Naive B cell (primary cell): ENCODE measurements at places on chromosomes 1 and 21. TPM values are rescaled to one million over a fixed set of nuclear protein-coding genes. Genes with fewer than 3 reads are reported as not detected.

The SNRPE gene
- 275 TPM for polyA plus RNA-seq

DNA sequence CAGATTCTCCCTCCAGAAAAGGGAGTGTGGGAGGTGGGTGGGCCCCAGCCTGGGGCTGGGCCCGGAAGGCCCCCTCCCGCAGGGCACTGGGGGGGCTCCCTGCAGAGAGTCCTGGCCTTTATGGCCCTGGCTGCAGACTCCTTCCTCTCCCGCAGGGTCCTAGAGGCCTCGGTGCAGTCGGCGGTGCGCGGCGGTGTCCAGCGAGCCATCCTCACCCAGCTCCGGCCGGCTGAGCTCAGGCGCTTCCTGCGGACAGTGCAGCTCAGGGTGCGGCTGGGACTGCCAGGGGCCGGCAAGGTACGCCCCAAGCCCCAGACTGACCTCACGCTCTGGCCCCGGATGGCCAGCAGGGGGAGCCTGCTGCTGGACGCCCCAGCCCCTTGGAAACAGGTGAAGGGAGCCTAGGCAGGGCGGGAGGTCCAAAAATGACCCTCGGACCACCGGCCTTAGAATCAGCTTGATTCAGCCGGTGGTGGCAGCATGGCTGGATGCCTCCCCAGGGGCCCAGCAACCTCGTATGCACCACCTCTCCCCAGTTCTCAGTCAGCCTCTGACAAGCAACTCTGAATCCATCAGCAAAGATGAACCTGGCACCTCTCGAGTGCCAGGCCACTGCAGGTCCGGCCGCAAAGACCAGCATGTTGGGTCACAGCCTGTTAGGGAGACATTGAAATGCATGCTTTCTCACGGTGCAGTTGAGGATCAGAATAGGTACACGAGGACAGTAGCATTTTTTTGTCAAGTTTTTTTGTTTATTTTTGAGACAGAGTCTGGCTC is 20.6 kb downstream of the MTHFR start:
- DNase-seq = peak; percentile 45
- peak overlapping the region; percentile 43 for H3K27ac ChIP-seq
- H3K4me3 ChIP-seq = peak overlapping the region; percentile 61
- peaks cover 7% of the 10 kb centered on the region for H3K4me1 ChIP-seq

DNA sequence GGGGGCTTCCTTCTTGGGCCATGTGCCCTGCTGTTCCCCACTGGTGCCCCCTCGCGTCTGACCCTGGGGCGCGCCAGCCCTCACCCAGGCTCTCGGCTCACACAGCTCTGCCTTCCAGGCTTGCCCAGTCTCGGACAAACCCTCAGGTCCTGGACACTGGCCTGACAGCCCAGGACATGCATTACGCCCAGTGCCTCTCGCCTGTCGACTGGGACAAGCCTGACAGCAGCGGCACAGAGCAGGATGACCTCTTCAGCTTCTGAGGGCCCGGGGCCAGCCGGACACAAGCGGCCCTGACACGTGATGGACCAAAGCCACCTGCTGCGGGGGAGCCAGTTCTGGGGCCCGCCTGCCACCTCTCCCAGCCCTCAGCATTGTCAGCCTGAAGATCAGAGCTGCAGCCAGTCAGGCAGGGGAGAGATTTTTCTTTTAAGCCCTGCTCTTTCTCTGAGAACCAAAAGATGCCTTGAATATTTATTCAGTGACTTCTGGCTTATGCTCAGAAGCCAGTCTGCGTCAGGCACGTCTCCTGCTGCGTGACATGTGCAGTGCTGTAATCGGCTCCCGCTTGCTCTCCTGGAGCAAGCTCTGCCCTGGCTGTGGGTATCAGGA is 23.4 kb downstream of the LDLRAP1 start:
- no peaks in the 10 kb centered on the region for H3K27me3 ChIP-seq
- DNase-seq = no peak
- no peak overlapping the region for H3K4me3 ChIP-seq
- no peak overlapping the region for H3K27ac ChIP-seq
- peaks cover 12% of the 10 kb centered on the region for H3K4me1 ChIP-seq

DNA sequence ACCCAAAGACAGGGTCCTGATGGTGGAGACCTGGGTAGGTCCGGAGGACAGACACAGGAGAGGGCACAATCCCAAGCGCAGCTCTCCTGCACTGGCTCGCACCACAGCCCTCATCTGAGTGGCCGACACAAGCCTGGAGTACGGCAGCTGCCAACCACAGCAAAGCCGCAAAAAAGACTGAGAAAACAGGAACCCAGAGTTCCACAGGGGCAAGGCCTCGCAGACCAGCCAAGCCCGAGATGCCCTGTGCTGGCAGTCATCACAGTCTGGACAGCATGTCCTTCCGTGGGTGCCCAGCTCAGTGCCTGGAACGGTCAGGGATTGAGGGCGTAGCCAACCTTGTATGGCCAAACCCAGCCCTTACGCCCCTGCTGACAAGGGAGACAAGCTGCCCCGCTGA is 11.4 kb downstream of the ZBTB48 start:
- peak overlapping the region; percentile 92 for H3K27ac ChIP-seq
- DNase-seq = no peak
- H3K4me3 ChIP-seq = no peak overlapping the region
- no peaks in the 10 kb centered on the region for H3K36me3 ChIP-seq
- H3K4me1 ChIP-seq = peaks cover 19% of the 10 kb centered on the region

- H3K27me3 ChIP-seq = no peaks in the 10 kb centered on the region
- peaks cover 18% of the 10 kb centered on the region for H3K36me3 ChIP-seq
- no peak overlapping the region for H3K27ac ChIP-seq
- DNase-seq = no peak
- no peak overlapping the region for H3K4me3 ChIP-seq
These were observed 31.1 kb downstream of the ERI3 start for GRCh38 chr1:44323947-44324346.

DNA sequence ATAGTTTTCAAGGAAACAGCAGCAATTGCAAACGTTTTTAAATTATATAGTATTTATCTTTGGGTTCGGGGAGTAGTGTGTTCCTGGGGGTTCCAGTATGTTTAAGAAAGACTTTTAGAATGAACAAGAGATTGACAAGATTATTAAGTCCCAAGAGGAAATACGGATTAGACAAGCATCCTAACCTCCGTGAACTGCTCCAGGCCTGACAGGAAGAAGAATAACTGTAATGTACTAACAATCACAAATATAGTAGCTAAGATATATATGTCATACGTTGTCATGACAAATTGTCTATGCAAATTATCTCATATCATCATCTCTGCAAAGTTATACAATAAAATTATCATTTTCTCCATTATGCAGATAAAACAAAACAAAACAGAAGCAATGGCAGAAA is 1397.2 kb downstream of the MRPL39 start:
- H3K4me3 ChIP-seq = no peak overlapping the region
- H3K4me1 ChIP-seq = no peaks in the 10 kb centered on the region
- H3K27me3 ChIP-seq = no peaks in the 10 kb centered on the region
- no peak for DNase-seq

The SMYD3 gene
- 19.1 TPM for polyA plus RNA-seq

DNA sequence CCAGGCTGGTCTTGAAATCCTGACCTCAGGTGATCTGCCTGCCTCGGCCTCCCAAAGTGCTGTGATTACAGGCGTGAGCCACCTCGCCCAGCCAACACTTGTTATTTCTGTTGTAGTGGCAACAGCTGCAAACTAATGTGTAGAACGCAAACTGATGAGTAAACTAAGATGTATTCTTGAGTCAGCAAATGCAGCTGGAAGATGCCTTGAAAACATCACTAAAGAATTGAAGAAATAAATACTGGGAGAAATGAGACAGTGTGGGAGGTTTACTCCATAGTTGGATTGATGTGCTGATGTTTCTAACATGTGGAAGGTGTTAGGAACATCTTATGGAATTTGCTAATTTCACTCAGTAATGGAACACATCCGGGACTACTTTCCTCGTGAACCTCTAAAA is 61.3 kb upstream of the KCNE2 start:
- no peak for DNase-seq
- no peak overlapping the region for H3K4me3 ChIP-seq
- H3K27me3 ChIP-seq = peaks cover 33% of the 10 kb centered on the region
- no peaks in the 10 kb centered on the region for H3K4me1 ChIP-seq
- H3K36me3 ChIP-seq = no peaks in the 10 kb centered on the region

GRCh38 chr21:38954588-38955004 is 148.9 kb downstream of the ETS2 start:
- no peak overlapping the region for H3K27ac ChIP-seq
- H3K4me1 ChIP-seq = peaks cover 3% of the 10 kb centered on the region
- H3K36me3 ChIP-seq = no peaks in the 10 kb centered on the region
- peaks cover 11% of the 10 kb centered on the region for H3K27me3 ChIP-seq

- H3K27ac ChIP-seq = no peak overlapping the region
- H3K36me3 ChIP-seq = peaks cover 29% of the 10 kb centered on the region
- no peak for DNase-seq
These were observed 43.3 kb upstream of the TSHB start for GRCh38 chr1:114986286-114986685.

The BNIPL gene
- polyA plus RNA-seq = not detected

The CELA3B gene
- not detected for polyA plus RNA-seq

The AMY1C gene
- not detected for polyA plus RNA-seq

DNA sequence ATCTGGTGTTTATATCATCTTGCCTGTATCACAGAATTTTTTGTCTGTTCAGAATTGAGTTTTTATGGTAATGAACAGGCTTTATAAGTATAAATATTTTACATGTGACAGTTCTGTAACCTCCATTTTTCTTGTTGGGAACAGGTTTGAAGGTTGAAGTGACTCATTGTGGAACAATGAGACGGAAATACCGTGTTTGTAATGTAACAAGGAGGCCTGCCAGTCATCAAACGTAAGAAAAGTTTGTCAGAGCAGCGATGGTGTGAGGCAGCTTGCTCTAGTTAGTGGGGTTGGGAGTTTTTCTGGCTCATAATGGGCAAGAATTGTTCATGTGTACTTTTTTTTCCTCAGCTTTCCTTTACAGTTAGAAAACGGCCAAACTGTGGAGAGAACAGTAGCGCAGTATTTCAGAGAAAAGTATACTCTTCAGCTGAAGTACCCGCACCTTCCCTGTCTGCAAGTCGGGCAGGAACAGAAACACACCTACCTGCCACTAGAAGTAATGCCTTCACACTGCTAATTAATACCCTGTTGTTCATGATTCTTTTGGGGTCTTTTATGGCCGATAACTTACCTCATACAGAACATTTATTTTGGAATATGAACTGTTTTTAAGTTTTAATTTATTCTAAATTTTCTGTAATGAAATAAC is 75.2 kb upstream of the TEKT2 start:
- H3K4me1 ChIP-seq = no peaks in the 10 kb centered on the region
- H3K27ac ChIP-seq = peak overlapping the region; percentile 14
- DNase-seq = no peak
- no peaks in the 10 kb centered on the region for H3K27me3 ChIP-seq
- peaks cover 6% of the 10 kb centered on the region for H3K36me3 ChIP-seq
